Stimulated activated naive CD8-positive, alpha-beta T cell treated with anti-CD3 and anti-CD28 coated beads, Interleukin-15, Interleukin-2, amounts not matched to agents 100 U/mL and 50 U/mL, for 24 hours (primary cell): ENCODE measurements at places on chromosomes 2 and 18.

DNA sequence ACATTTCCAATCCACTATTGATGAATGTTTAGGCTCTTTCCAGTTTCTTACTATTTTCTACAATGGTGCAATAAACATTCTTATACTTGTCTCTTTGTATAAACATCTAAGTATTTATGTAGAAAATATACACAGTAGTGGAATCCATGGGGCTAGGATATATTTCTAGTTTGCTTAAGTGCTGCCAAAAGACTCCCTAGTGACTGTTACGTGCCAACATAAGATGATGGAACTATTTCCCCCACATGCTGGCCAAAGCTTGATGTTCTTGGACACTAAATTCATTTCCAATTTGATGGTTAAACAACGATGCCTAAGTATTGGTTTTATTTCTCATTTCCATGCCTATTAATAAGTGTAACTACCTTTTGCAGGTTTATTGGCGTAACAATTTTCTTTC lies 378.4 kb upstream of the HNRNPA3 start:
- no peak for DNase-seq

- DNase-seq = no peak
Observed at GRCh38 chr2:59961746-59962145, 591.7 kb downstream of the BCL11A start.

DNA sequence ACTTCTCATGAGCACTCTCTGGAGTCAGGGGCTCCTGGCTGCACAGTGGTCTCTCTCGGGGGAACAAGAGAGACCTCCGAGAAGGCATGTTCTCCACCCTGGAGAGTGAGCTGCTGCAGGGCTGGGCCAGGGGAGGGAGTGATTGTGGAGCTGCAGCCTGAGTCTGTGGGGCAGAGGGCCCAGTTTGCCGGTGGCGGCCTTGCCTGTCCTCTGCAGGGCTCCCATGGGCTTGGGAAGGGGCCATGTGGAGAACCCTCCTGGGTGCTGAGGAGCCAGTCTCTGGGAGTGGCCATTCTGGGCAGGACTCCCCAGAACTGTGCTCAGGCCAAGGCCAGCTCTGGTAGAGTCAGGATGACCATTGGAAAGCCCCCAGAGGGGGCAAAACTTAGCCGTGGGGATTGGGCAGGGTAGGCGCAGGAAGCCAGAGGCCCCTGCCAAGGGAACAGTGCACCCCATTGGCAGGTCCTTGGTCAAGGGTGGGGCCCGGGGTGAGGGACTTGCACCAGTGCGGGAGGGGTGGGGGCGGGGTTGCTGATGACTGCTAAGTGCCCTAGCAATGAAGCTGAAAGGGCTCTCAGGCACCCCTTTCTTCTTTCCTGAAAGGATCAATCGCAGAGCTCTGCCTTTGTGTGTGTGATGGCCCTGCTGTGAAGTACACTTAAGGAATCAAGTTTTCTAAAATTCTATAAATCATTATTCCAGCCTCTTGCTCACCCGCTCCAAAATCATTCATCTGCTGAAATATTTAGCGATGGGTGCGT lies 69.7 kb upstream of the BOD1L2 start:
- no peak for DNase-seq

GRCh38 chr18:29653671-29654215 lies 1388.8 kb downstream of the DSC3 start:
- no peak for DNase-seq

DNA sequence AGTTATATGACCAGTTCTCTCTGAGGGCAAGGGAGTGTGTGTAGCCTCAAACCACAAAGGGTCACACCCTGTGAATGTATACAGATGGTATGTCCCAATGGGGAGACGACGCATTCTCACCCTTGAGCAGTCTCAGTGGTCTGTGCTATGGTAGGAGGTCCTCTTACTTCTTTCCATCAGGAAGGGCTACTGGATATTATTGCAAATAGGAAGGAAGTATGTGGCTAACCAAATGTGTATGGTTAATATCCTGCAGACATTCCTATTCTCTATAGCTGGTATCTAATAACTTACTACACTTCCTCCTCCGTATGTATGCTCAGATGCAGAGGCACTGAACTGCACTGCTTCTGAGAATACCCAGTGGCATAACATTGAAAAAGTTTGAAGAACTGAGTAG lies 306.7 kb upstream of the CCDC68 start:
- no peak for DNase-seq

- no peak for DNase-seq
Observed at GRCh38 chr2:18117592-18117991, 239.1 kb downstream of the KCNS3 start.

- no peak for DNase-seq
Observed at GRCh38 chr18:2410688-2411087, 160.6 kb downstream of the METTL4 start.

- peak; percentile 67 for DNase-seq
Observed at GRCh38 chr2:27356056-27356381, 545 bp downstream of the GTF3C2 start.

DNA sequence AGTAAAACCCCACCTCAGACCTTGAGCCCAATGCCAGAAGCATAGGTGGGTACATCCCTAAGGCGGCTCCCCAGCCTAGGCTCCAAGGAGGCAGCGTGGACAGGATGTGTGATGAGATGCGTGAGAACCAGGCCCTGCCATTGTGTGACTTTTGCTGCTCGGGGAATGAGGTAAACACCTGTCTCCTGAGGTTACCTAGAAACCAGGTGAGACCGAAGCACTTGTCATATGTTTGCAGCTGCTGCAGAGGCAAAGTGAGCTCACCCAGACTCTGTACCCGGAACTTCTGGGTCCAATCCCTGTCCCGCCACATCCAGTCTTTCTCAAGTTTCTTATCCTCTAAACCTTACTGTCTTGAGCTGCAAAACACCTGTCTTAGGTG lies 3.4 kb downstream of the FBLN7 start:
- DNase-seq = no peak

DNA sequence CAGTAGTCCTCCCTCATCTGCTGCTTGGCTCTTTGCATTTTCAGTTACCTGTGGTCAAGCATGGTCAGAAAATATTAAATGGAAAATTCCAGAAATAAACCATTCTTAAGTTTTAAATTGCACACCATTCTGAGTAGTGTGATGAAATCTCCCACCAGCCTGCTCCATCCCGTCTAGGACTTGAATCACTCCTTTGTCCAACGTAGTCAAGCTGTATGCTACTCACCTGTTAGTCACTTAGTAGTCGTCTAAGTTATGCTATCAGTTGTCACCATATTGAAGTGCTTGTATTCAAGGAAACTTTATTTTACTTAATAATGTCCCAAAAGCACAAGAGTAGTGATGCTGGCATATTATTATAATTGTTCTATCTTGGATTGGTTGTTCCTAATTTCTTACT lies 172.5 kb downstream of the FIGN start:
- DNase-seq = no peak

GRCh38 chr2:136133586-136133985 lies 15.6 kb upstream of the CXCR4 start:
- DNase-seq = no peak

- no peak for DNase-seq
Observed at GRCh38 chr2:176851889-176852483, 360.6 kb upstream of the HNRNPA3 start.

GRCh38 chr18:10475654-10476291 lies 21.3 kb downstream of the APCDD1 start:
- no peak for DNase-seq

DNA sequence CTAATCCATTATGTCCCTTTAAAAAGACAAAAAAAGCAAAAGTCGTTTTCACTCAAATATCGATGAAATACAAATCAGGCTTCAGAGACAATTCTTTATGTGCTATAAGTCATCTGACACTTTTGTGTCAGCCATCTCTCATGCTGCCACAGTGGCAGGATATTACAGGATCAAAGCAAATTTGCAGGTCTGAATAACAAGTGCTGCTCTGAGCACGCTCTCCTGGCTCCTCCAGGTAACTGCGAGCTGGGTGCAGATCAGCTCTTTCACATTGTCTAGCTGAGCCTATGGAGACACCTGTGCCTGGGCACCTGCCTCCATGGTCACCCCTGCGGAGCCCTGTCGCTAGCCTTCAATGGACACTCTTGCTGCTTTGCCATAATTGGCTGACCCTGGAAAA lies 250.2 kb upstream of the RAB12 start:
- DNase-seq = no peak

DNA sequence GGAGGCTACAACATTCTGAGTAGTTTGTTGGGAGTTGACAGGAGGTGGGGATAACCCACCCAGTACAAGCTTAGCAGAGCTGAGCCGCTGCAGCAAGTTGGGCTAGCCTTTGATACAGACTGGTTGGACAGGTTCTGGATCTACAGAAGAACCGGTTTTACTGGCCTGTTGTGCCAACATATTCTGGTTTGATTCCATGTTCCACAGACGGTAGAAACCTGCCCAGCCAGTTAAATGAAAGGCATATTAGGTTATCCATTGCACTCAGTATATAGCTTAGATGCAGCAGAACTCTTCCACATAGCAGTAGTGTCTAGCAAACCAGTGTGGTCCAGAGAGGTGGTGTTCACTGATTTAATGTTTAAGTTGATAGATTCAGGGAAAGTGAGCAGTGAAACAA lies 19.3 kb upstream of the RBBP8 start:
- no peak for DNase-seq

GRCh38 chr2:237389831-237390230 lies 24.1 kb downstream of the COL6A3 start:
- DNase-seq = no peak

DNA sequence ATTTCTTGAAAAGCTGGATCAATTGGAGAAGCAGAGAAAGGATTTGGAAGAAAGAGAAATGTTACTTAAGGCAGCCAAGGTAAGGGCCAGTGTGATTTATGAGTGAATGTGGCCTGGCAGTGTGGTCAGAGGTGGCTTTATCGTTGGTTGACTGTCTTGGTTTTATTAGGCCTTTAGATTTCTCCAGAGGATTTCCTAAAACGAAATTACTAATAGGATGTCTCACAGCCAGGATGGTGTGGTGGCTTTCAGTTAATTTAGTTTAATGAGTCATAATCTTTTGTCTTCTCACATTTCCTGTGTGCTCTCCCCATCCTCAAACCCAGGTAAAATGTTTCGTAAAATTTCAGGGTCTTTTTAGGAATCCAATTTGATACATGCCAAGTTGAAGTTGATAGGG lies 100.8 kb downstream of the TAF4B start:
- no peak for DNase-seq

DNA sequence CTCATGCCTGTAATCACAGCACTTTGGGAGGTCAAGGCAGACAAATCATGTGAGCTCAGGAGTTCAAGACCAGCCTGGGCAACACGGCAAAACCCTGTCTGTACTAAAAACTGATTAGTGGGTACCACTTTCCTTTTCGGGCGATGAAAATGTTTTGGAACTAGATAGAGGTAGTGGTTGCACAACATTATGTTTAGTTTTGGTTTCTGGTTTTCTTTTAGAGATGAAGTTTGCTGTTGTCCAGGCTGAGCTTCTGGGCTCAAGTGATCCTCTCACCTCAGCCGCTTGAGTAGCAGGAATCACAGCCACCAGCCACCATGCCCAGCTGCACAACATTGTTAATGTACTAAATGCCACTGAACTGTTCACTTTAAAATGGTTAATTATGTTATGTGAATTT lies 27.6 kb downstream of the AAK1 start:
- DNase-seq = no peak

- no peak for DNase-seq
Observed at GRCh38 chr2:132542953-132543569, 126.5 kb downstream of the GPR39 start.

- DNase-seq = no peak
Observed at GRCh38 chr18:23682472-23682871, 6.8 kb upstream of the LAMA3 start.

- no peak for DNase-seq
Observed at GRCh38 chr2:99653433-99653832, 163.6 kb upstream of the REV1 start.

- DNase-seq = peak; percentile 72
Observed at GRCh38 chr18:23071285-23071684, 64.0 kb upstream of the CABLES1 start.

DNA sequence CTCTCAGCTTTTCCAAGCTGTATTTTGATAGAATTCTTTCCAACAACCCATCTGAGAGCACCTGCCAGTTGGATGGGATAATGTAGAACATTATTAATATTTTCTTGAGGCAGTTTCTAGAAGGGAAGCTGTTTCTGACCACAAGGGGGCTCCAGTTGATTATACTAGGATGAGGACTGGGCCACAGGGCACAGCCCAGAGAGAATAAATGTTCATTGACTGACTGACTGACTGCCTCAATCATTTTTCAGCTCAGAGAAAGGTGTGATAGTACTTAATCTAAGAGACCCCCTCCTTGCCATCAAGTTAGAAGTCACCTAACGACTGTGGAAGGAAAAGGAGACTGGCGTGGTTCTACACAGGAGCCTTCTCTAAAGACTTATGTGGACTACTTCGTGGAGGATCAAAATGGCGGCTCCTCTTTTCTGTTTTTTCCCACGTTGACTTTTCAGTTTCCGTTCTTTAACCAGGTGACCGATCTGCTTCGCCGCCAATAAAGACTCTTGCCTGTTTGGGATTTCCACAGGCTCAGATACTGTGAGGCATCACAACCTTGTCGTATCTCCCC lies 31.9 kb upstream of the CREG2 start:
- DNase-seq = peak; percentile 64

GRCh38 chr2:18987592-18988073 lies 370.8 kb downstream of the OSR1 start:
- DNase-seq = no peak

GRCh38 chr2:10297959-10298531 lies 4.7 kb upstream of the HPCAL1 start:
- DNase-seq = peak; percentile 72

GRCh38 chr2:140256080-140256479 lies 1475.9 kb upstream of the NXPH2 start:
- no peak for DNase-seq

- DNase-seq = no peak
Observed at GRCh38 chr2:204279819-204280218, 265.5 kb upstream of the PARD3B start.

GRCh38 chr2:190792956-190793888 lies 87.4 kb upstream of the GLS start:
- DNase-seq = peak; percentile 24

- DNase-seq = no peak
Observed at GRCh38 chr2:33510586-33510968, 34.1 kb downstream of the RASGRP3 start.

DNA sequence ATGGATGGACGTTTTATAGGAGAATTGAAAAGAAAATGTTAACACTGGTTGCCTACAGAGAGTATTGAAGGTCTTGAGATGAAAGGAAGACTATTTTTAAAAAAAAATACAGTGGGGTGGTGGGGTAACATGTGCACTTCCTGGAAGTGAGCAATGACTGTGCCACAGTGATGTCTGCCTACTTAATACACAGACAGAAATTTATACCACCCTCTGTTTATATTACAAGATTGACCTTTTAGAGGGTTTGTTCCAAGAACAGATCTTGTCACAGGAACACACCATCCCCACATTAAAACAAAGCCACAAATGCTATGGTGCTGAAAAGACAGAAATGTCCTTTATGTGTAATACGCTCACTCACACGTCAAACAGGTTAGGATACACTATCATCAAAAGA lies 87.6 kb downstream of the THADA start:
- DNase-seq = no peak

DNA sequence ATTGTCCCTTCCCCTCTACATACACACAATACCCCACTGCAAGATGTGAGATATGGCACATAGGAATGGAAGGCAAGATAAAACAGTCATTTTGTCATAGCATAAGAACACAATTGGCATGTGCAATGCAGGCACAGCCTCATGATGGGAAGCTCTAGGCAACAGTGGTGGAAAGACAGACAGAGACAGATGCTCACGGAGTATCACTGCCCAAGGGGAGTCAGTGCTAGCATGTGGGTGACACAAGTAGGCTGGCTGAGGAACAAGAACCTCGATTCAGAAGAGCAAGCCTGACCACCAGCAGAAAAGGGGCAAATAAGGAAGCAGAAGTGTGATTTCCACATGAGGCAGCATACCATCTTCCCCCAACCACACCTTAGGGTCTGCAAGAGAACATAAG lies 323.6 kb downstream of the PAX3 start:
- no peak for DNase-seq
